ENCODE measurements at places on chromosomes 11 and 22.

DNA sequence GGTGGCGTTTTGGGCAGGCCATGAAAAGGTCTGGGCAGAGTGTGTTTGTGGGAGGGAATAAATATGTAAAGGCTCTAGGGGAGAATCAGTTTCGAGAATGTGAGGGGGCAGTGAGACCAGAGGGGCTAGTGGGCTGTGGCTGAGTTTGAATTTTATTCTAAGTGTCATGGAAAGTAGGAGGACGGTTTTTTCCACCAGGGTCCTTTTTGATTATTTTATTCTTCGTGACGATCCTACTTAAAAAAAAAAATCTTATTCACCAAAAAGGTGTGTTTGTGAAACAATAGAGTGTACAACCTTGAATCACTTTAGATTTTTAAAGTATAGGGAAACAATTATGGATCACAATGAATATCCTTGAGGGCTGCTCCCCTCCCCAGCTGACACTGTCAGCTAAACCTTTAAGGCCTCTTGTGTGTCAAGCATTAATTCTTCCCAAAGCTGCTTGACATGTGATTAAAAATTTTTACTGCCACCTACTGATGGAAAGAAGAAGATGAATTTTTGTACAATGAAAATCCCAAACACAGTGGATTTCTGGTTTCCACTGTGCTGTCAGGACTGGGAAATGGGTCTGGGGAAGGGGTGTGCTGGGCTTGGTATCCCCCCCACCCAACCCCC, 107.5 kb upstream of the OR4B1 start:
- DNase-seq: no peak

GRCh38 chr11:128563942-128564641, 23.3 kb downstream of the ETS1 start:
- DNase-seq: no peak

GRCh38 chr11:129767827-129768226, 47.8 kb upstream of the TMEM45B start:
- no peak for DNase-seq

GRCh38 chr11:120304526-120304925, 20.6 kb upstream of the TLCD5 start:
- no peak for DNase-seq

DNA sequence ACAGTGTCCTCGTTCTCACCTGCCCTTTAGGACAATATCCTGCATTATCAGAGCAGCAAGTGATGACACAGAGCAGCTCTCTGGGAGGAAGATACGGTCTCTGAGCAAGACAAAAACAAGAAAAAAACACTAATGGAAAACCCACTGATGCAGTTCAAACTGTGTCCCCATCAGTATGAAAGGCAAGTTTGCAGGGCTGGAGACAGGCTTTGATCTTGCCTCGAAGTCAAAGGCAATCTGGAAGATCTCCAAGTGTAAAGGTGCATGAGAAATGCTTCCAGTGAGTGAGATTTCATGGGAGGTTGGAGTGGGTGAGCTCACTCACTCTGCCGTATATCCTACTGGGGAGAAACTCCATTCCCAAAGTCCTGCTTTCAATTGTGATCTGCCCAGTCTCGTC, 157.5 kb downstream of the KIRREL3 start:
- no peak for DNase-seq

DNA sequence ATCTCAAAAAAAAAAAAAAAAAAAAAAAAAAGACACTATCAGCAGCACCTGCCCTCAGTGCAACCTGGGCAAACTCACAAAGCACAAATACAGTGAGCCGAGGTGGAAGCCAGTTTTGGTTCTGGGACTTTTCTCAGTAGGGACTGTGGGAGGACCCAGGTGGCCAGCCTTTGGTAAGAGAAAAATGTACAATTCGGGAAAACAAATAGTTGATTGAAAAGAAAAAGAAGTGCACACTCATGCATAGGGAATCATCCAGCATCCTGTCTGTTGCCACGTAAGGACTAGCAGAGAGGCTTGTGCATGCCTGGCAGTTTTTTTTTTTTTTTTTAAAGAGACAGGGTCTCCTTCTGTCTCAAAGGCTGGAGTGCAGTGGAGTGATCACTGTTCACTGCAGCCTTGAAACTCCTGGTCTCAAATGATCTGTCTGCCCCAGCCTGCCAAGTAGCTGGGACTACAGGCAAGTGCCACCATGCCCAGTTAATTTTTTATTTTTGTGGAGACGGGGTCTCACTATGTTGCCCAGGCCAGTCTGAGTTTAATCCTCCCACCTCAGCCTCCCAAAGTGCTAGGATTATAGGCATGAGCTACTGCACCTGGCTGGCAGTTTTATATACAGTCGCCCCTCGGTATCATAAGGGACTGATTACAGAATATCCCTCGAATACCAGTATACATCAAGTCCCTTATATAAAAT, 36.7 kb downstream of the TPST2 start:
- DNase-seq: no peak

DNA sequence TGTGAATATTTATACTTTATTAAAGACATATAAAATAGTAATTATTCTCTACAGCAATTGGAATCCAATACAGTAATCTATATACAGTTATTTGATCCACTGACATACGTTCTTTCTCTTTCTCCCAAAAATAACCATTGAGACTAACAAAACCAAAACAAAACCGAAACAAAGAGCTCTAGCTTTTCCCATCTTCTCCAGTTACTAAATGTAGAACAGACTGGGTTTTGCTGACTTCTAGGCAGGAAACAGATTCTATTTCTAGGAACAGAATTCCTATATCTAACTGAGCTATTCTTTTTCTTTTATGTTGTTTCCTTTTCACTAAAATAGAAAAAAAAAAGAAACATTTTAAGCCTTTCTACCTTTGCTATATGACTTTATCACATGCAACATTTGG, 80.1 kb downstream of the PACS1 start:
- no peak for DNase-seq

DNA sequence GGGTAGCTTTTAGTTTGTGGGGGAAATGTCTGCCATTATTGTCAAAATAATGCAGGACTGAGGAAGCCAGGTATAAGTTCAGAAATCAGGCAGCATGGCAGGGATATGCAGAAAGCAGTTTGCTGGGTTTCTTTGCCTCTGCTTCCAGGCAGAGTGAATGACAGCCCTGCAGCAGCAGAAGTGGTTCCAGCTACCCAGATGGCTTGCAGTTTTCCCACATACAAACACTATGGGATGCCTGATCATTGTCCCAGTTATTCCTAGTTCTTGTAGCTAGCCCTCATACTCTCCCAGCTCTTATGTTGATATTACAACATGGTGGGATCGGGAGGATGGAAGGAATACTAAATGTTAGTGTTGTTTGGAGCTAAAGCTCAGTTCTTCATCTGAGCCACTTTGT, 2.8 kb upstream of the DIXDC1 start:
- DNase-seq: no peak

DNA sequence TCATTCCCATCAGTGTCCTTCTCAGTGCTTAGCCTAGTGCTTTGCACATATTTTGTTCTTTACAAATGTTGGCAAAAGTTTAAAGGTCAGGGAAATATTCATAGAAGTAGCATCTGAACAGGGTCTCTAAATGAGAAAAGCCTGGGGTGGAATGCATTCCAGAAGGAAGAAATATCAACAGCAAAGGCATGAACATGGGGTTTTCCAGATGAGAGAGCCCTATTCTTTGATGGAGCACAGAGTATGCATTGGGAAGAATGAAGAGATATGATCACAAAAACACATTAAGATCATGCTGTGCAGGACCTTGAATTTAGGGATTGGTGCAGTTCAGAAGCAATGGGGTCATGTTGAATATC, 140.2 kb downstream of the SNX19 start:
- no peak for DNase-seq

DNA sequence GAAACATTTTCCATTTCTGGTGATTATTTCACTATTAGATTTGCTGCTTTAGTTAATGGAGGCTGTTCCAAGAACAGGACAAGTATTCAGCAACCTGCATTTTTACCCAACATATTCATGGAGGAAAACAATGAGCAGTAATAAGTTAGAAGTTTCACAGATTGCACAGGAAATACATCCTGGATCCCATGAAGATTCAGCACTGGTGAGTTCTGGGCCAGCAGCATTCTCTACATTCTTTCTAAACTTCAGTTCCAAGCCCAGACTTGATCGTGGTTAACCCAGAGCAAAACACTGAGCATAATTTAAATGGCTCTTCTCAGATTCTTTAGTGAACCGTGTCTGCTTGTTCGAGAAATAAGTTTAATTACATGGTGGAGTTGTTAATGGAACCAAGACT, 3.8 kb downstream of the FJX1 start:
- DNase-seq: no peak

GRCh38 chr11:18223591-18224387, 12.8 kb downstream of the SAA4 start:
- no peak for DNase-seq

DNA sequence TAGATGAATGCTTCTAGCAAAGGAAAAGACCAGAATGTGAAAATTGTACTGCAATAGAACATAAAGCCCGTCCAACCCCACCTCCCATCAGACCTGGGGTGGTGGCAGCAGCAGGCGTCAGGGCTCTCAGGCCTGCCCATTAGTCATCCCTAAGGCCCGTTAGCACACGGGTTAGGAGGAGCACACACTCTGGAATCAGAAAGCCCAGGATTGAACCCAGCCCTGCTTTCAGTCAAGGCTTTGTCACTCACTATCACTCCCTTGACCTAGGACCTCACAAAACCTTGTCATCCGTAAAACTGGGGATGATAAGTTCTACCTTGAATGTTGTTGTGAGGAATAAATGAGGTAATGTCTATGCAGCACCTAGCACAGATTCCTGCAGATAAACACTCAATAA, 26.9 kb downstream of the MICAL3 start:
- DNase-seq: no peak

- no peak for DNase-seq
Measured at GRCh38 chr22:26477341-26477731, 6.2 kb downstream of the HPS4 start.

DNA sequence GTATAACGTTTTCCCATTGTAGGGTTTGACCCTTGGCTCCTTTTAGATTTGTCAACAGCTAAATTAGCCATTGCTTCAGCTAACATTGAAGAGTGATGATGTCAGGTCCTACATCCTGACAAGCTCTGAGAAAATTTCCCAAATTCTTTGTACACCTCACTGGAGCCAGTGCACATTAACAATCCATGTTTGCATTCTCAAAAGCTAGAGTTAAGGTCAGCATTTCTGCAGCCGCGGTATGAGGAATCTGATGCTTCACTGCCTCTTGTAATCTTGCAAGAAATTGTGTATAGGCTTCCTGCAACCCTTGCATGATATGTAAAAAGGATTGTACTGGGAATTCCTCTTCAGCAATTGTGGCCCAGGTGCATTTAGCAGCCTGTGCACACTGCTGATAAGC, 33.1 kb upstream of the NCAM1 start:
- DNase-seq: no peak

GRCh38 chr22:38082986-38083710, 836 bp downstream of the SLC16A8 start:
- no peak for DNase-seq

- DNase-seq: no peak
Measured at GRCh38 chr11:63866211-63866610, 27.3 kb downstream of the MARK2 start.

DNA sequence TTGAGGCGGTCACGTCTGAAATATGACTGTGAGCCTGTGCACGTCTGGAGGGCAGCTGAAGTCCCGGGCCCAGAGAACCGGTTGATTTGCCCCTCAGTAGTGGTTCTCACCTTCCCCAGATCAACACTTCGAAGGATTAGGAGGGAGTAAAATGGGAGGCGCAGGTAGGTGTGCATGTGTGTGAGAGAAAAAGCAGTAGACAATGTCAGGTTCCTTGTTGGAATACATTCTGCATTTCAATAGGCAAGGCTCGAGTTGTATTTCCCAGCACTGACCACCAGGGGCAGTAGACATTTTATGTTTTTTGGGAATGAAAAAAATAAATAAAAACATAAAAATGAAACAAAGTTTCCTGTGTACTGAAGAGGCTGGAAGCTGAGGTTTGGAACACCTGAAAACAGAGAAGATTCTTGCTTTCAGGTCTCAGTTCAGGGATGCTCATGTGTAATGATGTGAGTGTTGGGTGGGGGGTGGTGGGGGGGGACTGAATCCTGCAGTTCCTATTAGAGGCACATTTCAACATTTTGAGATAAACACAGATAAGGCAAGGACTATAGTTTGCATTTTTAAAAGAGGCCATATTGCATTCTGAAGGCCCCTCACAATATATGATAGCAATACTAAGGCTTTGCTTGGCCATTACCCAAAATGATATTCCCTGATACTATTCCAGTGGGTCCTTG, 333.9 kb downstream of the CADM1 start:
- DNase-seq: no peak

DNA sequence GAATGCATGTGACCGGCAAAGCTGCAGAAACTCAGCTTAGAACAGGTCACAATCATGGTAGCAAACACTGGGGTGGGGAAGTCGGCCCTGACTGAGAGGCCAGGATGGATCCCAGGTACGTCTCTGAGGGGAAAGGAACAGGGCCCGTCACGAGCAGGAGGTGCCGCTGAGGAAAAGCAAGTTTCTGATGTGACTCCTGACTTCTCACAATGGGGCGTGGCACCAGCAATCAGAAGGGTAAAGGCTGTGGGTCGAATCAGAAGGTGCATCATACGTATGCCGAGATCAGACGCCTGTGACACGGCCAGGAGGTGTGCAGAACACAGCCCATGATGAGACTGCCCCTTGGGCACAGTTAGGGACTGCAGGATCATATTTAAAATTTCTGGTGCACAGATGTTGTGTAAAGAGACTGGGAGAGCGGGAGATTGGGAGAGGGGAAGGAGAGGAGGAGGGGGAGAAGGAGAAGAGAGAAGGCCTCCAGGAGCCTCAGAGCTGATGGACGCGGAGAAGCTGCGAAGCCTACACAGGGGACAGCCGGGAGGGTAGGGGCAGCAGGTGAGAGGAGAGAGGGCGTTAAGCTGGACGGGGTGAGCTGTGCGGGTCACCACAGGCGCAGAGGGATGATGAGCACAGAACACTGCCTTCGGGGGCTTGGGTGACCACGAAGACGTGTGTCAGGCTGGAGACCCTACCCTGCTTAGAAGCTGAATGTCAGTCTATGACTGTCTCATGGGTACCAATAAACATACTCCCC, 30.7 kb downstream of the KRTAP5-5 start:
- no peak for DNase-seq

GRCh38 chr11:122649116-122649515, 6.4 kb upstream of the UBASH3B start:
- no peak for DNase-seq

Measured in esophagus squamous epithelium (tissue), 5 donors.